ENCODE measurements at places on chromosomes 3 and 15.

GRCh38 chr3:162719684-162720341 is 1223.2 kb downstream of the OTOL1 start:
- DNase-seq = no peak

GRCh38 chr3:78785004-78785403 is 982.8 kb downstream of the ROBO1 start:
- DNase-seq = no peak

- DNase-seq = no peak
Observed at GRCh38 chr3:9310043-9310442, 52.8 kb upstream of the THUMPD3 start.

- no peak for DNase-seq
Observed at GRCh38 chr3:66803721-66804695, 194.1 kb upstream of the KBTBD8 start.

GRCh38 chr3:170942011-170942410 is 33.6 kb upstream of the EIF5A2 start:
- no peak for DNase-seq

- no peak for DNase-seq
Observed at GRCh38 chr15:49898097-49898496, 220.9 kb downstream of the ATP8B4 start.

DNA sequence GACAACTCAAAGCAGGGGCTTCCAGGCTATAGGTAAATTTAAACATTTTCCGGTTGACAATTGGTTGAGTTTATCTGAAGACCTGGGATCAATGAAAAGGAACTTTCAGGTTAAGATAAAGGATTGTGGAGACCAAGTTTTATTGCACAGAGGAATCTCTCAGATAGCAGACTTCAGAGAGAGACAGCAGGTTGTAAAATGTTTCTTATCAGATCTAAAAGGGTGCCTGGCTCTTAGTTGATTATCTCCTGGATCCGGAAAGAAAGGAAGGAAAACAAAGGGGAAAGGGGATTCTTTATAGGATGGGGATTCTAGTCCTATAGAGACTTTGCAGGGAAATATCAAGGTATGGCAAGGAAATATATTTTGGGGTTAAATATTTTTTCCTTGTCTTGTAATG is 951.3 kb upstream of the SEMA6D start:
- no peak for DNase-seq

All from hippocampal formation (tissue), 2 donors.